ENCODE measurements at places on chromosomes 16 and 17. TPM values are rescaled to one million over a fixed set of nuclear protein-coding genes. Genes with fewer than 3 reads are reported as not detected.

Gene CACNA1H
- total RNA-seq = 0.09 TPM

Gene CDH16
- not detected for total RNA-seq

Gene CYBC1
- 43.2 TPM for total RNA-seq

Gene FNDC8
- not detected for total RNA-seq

Gene SOST
- not detected for total RNA-seq
